Ovary (tissue), 10 donors: ENCODE measurements at places on chromosomes 12 and 14. TPM values are rescaled to one million over a fixed set of nuclear protein-coding genes. Genes with fewer than 3 reads are reported as not detected.

The DAAM1 gene
- 30.0 TPM for total RNA-seq

The KRT77 gene
- total RNA-seq = not detected

The C12orf76 gene
- 19.8 TPM for total RNA-seq

The PLEKHD1 gene
- total RNA-seq = 0.08 TPM

The MIP gene
- 0.23 TPM for total RNA-seq

The ACOT6 gene
- total RNA-seq = not detected

The DEPDC4 gene
- total RNA-seq = 0.24 TPM

The AREL1 gene
- total RNA-seq = 38.1 TPM

The LRP1-AS gene
- not detected for total RNA-seq

The EIF2S1 gene
- total RNA-seq = 44.1 TPM

The TSHR gene
- not detected for total RNA-seq

DNA sequence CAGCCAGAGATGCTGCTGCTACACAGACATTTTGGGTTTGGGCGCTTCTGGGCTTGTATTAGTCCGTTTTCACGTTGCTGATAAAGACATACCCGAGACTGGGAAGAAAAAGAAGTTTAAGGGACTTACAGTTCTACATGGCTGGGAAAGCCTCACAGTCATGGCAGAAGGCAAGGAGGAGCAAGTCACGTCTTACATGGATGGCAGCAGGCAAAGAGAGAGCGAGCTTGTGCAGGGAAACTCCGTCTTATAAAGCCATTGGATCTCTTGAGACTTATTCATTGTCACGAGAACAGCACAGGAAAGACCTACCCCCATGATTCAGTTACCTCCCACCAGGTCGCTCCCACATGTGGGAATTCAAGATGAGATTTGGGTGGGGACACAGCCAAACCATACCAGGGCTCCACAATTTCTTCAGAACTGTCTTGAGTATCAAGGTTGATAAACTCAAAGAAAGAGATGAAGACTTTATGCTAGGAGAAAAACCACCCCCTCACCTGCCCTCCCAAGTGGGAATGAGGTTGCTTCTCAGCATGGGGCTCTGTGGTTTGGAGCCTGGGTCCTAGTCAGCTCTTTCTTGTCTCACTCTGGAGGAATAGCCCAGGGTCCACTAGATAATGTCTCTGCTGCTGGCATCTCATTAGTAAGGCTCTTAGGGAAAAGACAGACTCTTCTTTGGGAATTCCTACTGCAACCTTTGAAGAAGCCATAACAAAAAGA lies 200.3 kb downstream of the PELI2 start:
- DNase-seq = no peak
- no peaks in the 10 kb centered on the region for H3K27me3 ChIP-seq
- H3K4me3 ChIP-seq = no peak overlapping the region

GRCh38 chr14:72782817-72783216 lies 111.1 kb downstream of the DPF3 start:
- DNase-seq = peak; percentile 3
- H3K27me3 ChIP-seq = no peaks in the 10 kb centered on the region

DNA sequence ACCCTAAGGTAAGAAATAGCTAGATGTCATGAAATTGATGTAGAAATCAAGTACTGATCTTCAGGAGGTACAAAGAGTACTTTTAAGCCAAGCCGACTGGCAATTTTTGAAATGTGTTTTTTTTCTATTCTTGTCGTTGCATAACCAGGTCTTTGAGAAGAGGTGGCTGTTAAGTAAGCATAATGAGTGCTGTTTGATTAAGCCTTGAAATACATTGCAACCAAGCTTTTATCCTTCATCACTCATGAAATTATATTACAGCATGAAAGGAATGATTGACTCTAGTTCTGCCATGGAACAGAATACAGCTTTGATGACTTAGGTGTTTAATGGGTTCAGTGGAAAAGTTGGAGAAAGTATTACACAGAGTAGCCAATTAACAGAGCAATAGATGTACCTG lies 1720.2 kb upstream of the SEL1L start:
- H3K36me3 ChIP-seq = no peaks in the 10 kb centered on the region
- DNase-seq = no peak
- no peaks in the 10 kb centered on the region for H3K4me1 ChIP-seq
- H3K27me3 ChIP-seq = no peaks in the 10 kb centered on the region
- H3K4me3 ChIP-seq = no peak overlapping the region

GRCh38 chr12:98405805-98406366 lies 109.5 kb upstream of the TMPO start:
- H3K27me3 ChIP-seq = no peaks in the 10 kb centered on the region
- no peak overlapping the region for H3K4me3 ChIP-seq
- H3K4me1 ChIP-seq = no peaks in the 10 kb centered on the region
- DNase-seq = no peak

- no peaks in the 10 kb centered on the region for H3K27me3 ChIP-seq
- peaks cover 9% of the 10 kb centered on the region for H3K4me1 ChIP-seq
- H3K36me3 ChIP-seq = no peaks in the 10 kb centered on the region
- H3K4me3 ChIP-seq = no peak overlapping the region
- DNase-seq = no peak
- no peak overlapping the region for H3K27ac ChIP-seq
Measured at GRCh38 chr14:90575781-90576180, 179.0 kb downstream of the CALM1 start.

GRCh38 chr14:92922883-92923743 lies at the start of gene CHGA:
TSS of gene CHGA (plus strand) at chr14:92923150. CDS start at chr14:92923360, 210 bp downstream.
- peak; percentile 71 for DNase-seq
- H3K4me3 ChIP-seq = no peak within 1 kb of the TSS
- H3K27me3 ChIP-seq = no peaks in the 10 kb centered on the region
- no peaks in the 10 kb centered on the region for H3K36me3 ChIP-seq
- H3K4me1 ChIP-seq = peaks cover 3% of the 10 kb centered on the region

GRCh38 chr12:107560165-107560898 lies 125.3 kb upstream of the PWP1 start:
- H3K36me3 ChIP-seq = no peaks in the 10 kb centered on the region
- no peak overlapping the region for H3K27ac ChIP-seq
- H3K4me3 ChIP-seq = no peak overlapping the region
- no peaks in the 10 kb centered on the region for H3K27me3 ChIP-seq

DNA sequence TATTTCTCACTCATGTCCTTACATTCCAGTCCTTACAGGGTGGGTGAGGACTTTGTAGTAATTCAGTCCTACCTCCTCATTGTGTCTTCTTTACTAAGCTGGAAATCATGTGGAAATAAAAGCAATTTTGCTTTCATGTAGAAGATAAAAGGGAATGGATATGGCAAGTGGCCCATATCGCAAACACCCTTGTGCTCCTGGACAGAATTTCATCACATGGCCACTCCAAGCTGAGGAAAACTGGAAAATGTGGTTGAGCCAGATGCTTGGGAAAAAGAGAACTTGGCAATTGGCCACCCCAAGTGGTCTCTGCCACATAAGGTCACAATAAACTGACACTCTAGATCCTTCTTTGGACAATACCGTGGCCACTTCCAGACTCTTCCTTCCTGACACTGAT lies 64.2 kb upstream of the IFNG-AS1 start:
- no peak overlapping the region for H3K4me3 ChIP-seq
- H3K27ac ChIP-seq = no peak overlapping the region
- no peaks in the 10 kb centered on the region for H3K36me3 ChIP-seq
- no peaks in the 10 kb centered on the region for H3K4me1 ChIP-seq
- no peak for DNase-seq

DNA sequence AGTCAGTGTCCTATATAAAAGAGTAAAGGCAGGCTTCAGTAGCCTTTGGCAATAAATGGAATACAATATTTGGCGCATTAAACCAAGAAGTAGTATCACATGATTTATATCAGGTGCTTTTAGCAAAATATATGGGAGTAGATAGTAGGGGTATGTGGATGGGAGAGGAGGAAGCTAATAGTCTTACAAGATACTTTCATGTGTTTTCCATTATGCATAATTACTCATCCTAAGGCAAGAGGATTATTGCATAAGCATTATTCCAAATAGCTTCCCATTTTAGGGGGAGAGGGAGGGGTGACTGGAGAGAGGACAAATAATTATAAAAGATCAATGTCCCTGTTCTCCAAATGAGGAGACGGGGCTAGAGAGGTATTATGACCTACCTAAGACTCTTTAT lies 104.3 kb downstream of the DUSP6 start:
- DNase-seq = no peak
- no peaks in the 10 kb centered on the region for H3K27me3 ChIP-seq

DNA sequence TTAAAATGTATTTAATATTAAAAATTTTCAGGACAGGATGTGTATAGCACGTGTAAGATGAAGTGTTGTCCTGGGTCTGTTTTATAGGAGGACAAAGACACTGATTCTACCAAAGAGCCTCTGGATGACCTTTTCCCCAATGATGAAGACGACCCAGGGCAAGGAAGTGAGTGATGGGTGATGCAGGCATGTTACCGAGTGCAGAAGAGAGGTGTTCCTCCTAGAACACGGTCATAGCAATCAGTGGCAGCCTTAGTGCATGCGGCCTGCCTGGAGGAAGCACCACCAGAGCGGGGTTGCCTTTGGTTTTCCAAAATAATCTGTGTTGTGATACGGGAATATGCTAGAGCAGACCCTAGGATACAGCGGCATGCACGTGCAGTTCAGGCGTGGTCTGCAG lies 33.0 kb downstream of the KLC1 start:
- H3K4me3 ChIP-seq = no peak overlapping the region
- H3K27ac ChIP-seq = no peak overlapping the region
- H3K27me3 ChIP-seq = no peaks in the 10 kb centered on the region

DNA sequence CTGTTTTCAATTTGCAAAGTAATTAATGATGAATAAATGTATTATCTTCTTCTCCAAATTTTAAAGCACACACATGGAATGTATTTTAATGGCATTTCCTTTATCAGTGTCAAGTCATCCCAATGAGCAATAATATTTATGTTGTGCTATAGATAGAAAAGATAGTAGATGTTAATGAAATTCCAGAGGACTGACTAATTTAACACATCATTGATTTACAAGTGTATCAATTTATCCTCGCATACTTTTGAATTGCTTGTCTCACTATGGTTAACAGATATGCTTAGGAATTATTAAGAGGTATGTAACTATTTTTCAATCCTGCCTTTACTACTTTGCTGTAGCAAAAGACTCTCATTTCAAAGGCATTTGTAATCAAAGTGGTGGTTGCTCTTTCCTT lies 842.9 kb downstream of the SLC6A15 start:
- no peak overlapping the region for H3K27ac ChIP-seq
- no peaks in the 10 kb centered on the region for H3K4me1 ChIP-seq
- H3K36me3 ChIP-seq = no peaks in the 10 kb centered on the region
- no peak for DNase-seq

DNA sequence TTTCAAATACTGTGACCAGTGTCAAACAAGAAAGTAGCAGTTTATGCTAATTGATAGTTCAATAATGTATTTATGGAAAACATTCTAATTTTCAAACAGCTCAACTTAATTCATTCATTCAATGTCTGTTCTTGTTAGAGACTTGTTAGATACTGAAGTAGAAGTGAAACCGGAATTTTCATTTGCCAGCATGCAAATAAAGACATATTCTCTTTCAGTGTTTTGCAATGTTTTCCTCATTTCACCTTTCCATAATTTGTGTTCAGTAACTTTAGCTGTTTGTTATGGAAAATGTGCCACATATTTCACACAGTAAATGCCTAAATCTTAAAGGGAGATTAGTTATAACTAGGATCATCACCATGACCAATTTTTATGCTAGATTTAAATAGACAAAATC lies 21.2 kb downstream of the TAS2R50 start:
- no peaks in the 10 kb centered on the region for H3K27me3 ChIP-seq
- no peak for DNase-seq
- H3K36me3 ChIP-seq = no peaks in the 10 kb centered on the region
- H3K4me3 ChIP-seq = no peak overlapping the region
- no peak overlapping the region for H3K27ac ChIP-seq

DNA sequence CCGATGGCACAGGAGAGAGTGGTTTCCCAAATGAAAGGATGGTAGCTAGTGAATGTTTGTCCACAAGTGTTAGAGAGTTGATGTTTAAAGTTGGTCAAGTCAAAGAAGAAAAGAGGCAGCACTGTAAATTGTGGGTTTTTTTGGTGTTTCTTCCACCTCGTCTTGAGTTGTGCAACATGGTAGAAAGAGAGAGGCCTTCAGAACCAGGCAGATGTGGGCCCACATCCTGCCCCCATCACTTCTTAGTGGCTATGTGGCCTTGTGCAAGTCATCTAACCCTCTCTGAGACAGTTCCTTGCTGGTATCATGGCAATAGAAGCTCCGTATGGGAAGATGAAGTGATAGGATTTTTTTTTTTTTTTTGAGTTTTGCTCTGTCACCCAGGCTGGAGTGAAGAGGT lies 60.8 kb downstream of the NDUFA12 start:
- H3K4me1 ChIP-seq = peaks cover 2% of the 10 kb centered on the region
- no peak overlapping the region for H3K27ac ChIP-seq
- DNase-seq = no peak
- no peaks in the 10 kb centered on the region for H3K27me3 ChIP-seq

- no peaks in the 10 kb centered on the region for H3K27me3 ChIP-seq
- no peak overlapping the region for H3K27ac ChIP-seq
- H3K4me1 ChIP-seq = no peaks in the 10 kb centered on the region
- no peak overlapping the region for H3K4me3 ChIP-seq
- H3K36me3 ChIP-seq = no peaks in the 10 kb centered on the region
- DNase-seq = no peak
Measured at GRCh38 chr12:114913871-114914801, 230.2 kb upstream of the TBX3 start.

DNA sequence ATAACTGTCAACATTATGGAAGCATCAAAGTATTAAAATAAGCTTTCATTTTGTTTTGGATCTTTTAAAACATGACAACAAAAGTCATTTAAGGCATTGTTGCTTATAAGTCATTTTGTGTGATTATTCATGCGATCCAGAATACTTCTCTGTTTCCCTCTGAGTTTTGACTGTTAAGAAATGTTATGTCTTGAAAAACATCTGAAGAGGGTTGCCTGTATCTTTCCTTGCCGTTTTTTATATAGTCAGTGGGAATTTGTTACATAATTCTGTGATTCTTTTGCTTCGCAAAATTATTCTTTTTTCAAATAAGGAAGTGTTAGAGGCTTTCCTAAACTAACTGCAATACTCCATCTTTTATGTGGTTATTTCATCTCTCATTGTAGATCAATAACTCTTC lies 78.7 kb downstream of the SAMD4A start:
- H3K27ac ChIP-seq = no peak overlapping the region
- H3K27me3 ChIP-seq = no peaks in the 10 kb centered on the region

DNA sequence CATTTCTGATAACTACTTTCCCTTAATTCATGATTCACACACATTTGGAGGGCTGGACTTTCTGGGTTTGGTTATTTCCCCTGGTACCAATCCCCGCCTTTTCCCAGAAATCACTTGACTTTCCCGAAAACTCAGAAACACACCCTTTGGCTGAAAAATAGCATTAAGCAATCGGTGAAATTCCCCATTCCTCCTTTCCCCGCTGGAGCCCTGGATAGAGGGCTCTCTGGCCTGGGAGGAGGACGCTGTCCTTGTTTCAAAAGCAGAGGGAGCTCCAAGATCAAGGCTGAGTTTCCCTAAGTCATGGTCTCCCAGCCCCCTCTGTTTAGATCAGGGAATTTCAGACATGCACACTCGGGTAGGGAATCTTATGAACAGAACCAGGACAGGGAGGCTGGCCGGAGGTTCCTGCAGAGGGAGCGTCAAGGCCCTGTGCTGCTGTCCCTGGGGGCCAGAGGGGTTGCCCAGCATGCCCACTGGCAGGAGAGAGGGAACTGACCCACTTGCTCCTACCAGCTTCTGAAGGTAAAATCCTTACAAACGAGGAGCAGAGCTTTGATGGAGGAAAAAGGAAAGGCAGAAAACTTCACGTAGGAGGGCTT lies at the start of gene C1S:
TSS of gene C1S (plus strand) at position 366 of the 602 bp plus-strand sequence. CDS start 1,195 bp downstream, outside the sequence.
- H3K36me3 ChIP-seq = no peaks in the 10 kb centered on the region
- no peaks in the 10 kb centered on the region for H3K27me3 ChIP-seq
- peak within 1 kb of the TSS; percentile 48 for H3K4me3 ChIP-seq
- peak; percentile 87 for DNase-seq
- peaks cover 8% of the 10 kb centered on the region for H3K4me1 ChIP-seq

- no peak overlapping the region for H3K27ac ChIP-seq
- H3K36me3 ChIP-seq = no peaks in the 10 kb centered on the region
- no peak overlapping the region for H3K4me3 ChIP-seq
- no peaks in the 10 kb centered on the region for H3K27me3 ChIP-seq
- no peak for DNase-seq
Measured at GRCh38 chr12:4356041-4356327, 23.5 kb downstream of the FGF23 start.
